ENCODE measurements at places on chromosomes 7 and 10.

DNA sequence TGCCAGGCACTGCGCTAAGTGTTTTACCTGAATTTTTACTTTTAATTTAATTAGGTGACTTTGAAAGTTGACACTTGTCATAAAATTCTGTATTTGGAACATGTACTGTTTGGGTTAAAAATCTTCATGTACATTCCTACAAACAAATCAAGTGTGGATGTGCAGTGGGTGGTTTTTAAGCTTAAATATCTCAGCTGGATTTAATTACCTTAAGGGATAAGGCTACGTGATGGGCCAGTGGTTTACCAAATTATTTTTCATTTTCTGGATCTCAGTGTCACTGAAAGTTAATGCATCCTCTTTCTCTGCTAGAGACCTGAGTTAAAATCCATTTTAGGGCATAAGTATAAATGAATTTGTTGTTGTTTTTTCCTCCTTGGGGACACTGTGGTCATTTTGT, 51.1 kb downstream of the EXOC4 start:
- no peak for DNase-seq

DNA sequence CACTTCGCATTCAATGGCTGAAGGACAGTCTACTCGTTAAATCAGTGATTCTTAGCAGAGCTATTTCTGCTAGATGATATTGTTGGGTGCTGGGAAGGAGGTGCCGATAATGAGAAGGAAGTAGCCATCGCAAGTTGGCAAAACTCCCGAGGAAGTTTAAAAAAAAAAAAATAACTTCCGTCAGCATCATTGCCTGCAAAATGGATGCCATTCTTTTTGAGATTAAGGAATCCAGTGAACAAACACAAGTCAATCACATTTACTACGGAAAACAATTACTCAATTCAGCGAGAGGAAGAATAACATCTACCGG, 74.4 kb upstream of the SFMBT2 start:
- DNase-seq: peak; percentile 67

GRCh38 chr10:79286318-79286951, 60.8 kb upstream of the PPIF start:
- peak; percentile 92 for DNase-seq

- DNase-seq: no peak
These were observed 124.1 kb downstream of the SMURF1 start for GRCh38 chr7:99019523-99020412.

DNA sequence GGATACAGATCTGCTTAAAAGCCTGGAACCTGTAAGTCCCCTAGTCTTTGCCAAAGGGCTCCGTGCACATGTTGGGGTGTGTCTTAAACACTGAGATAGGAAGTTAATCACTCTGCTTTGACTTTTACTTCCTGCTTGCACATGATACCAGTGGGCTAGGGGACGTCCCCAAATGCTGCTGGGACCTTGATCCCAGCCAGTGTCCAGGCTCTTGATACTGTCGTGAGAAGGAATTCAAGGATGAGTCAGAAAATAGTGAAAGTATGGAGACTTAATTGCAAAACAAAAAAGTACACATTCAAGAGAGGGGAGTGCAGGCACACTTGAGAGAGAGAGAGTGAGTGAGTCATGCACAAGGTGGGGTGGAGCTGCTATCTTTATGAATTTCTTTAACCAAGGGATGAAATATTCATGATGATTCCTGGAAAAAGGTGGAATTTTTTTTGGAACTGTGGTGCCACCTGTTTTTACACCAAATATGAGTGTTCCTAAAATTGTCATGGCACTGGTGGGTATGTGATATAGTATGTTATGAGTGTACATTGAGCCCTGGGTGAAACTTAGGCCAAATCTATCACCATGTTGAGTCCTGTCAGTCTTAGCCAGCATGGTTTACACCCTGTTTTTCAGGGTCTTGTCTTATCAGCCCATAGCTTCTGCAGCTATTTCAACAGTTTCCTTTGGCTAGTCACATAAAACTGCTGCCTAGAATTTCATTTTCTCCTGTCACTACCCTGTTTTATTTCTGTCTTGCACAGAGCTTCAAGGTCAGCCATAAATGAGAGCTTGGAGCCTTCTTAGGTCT, 88.3 kb upstream of the CYP26C1 start:
- no peak for DNase-seq

GRCh38 chr10:86599041-86599440, 55.3 kb upstream of the OPN4 start:
- DNase-seq: no peak

DNA sequence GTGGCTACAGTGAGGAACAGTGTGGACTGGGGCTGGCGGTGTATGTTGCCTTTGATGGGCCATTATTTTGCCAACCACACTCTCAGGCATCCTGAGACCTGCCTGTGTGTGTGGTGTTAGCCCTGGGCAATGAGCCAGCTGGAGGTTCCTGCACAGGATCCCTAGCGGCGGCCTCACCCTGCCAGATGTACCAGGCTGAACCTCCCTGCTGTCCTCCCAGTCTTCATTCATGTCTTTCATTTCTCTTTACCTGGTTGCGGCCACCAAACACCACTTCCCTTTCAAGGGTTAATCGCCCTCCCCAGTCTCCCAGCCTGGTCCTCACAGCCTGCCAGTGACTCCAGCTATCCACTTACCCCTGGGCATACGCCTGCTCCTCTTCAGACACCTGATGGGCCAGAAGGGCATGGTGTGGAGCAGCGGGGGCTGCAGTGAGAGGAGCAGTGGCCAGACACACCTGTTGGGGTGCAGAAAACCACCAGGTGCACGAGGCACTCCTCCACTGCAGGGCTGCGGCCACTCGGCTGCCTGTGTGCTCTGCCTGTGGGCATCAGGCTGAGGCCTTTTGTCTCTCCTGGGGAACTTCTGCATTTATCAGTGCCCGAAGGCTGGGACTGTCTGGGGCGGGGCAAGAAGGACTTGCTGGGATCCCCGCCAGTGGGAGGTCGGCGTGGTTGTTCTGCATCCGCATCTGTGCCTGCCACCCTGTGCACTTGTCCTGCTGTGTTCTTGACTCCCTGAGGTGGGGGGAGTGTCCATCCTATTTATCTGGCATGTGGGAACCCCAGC, 111.6 kb downstream of the ARHGAP22 start:
- peak; percentile 92 for DNase-seq

DNA sequence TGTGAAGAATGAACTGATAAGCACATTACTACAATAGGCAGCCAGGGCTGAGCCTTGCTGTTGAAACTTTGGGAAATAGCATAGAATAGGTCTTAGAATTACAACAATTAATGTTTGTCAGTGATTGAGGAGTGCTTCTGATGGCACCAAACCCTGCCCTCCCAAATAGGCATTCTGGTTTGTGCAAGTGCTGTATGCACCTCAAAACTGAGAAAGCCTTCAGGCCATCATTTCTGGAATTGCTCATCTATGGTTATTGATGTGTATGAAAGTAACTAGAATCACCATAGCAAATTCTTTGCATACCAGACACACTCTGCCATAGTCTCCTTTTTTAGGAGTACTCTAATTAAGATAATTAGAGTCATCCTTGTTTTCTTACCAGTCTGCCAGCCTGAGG, 585.0 kb upstream of the MBL2 start:
- no peak for DNase-seq

DNA sequence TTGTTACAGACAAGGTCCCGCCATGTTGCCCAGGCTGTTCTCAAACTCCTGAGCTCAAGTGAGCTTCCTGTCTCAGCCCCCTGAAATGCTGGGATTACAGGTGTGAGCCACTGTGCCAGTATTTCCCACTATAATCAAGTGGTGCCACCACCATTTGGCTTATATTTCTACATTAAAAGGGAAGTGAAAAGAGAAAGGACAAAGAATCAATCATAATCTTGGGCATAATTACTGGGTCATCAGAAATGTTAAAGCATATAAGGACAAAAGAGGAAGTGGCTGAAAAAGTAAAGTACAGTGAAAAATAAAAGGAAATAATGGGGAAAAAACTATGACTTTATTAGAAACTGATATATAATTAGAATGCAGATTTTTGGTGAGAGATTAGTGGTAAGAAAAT, 25.7 kb upstream of the ENTPD1 start:
- peak; percentile 61 for DNase-seq

DNA sequence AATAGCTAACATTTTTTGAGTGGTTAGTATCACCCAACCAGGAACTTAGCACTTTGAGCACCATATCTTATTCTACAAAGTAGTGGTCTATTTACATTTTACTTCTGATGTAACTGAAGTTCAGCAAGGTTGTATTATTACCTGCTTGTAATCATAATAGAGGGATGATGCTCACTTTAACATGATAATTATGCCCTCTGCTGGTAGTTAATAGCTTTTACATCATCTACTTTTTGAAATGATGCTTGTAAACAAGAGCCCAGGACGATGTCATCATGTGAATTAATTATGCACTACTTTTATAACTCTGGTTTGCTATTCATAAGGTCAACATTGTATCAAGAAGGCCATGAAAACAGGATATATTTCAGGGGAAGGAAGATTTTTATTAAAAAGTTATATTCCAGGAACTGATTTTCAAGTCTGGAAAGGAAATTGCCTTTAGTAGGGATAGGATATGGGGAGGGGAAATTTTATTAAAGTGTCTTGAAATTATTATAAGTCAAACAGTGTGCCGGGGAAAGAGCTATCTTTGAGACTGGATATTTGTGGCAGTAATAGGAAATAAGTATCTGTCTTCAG, 80.3 kb upstream of the SCIN start:
- peak; percentile 17 for DNase-seq

GRCh38 chr7:123538189-123538714, 3.9 kb upstream of the IQUB start:
- DNase-seq: no peak

Measured in RPMI8226 (cell line).